ENCODE measurements at places on chromosomes 1 and 21.

GRCh38 chr1:37914719-37915475 is 32.0 kb downstream of the INPP5B start:
- no peak for DNase-seq

GRCh38 chr1:152817309-152817708 is 5.5 kb downstream of the LCE1B start:
- DNase-seq = no peak

DNA sequence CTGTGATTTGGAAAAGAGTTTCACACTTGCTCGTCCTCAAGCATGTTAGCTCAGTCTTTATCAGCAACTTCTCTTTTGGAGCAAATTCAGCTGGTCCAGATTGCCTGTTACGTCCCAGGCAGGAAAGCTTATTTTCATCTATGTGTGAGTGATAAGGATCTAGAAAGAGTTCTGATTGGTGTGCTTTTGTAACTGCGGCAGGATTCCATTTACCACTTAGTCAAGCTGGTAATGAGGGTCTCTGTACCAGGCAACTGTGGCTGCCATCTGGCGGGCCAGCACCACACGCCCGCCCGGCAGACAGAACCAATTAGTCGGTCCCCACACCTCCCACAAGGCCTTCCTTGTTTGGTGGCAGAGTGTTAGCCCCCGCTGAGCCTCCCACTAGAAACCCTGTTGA is 21.0 kb downstream of the C1orf87 start:
- DNase-seq = no peak

DNA sequence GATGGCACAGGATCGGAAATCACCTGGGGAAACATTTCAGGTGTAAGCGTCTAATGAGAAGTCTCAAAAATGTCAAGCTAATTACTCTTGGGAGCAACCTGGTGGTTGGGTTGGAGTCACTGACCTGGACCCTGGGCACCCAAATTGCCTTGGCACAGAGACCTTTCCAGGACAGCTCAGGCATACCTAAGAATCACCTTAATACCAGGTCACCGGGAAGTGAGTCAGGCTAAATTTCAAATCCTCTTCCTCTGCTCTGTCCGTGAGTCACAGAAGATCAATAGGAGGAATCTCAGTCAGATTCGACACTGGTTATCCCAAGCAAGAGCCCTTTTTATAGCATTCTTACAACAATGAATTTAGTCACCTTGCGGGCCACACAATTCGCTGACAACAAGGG is 179.6 kb upstream of the CAMK1G start:
- DNase-seq = no peak

- peak; percentile 97 for DNase-seq
These were observed 288.8 kb downstream of the DPYD start for GRCh38 chr1:97632075-97632474.

DNA sequence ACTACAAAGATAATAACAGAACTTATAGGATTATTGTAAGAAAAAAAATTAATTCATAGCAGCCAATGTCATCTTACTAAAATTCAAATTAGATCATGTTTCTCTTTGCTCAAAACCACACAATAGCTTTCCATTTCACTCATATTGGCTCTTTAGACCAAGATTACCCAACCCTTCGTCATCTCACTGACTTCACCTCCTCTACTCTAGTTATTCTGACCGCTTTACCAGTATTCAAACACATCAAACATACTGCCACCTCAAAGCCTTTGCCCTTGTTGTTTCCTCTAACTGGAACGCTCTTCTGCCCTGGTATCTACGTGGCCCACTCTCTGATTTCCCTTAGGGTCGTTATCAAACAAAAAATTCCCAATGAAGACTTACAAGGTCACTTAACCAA is 1.7 kb downstream of the ANGPTL3 start:
- no peak for DNase-seq

DNA sequence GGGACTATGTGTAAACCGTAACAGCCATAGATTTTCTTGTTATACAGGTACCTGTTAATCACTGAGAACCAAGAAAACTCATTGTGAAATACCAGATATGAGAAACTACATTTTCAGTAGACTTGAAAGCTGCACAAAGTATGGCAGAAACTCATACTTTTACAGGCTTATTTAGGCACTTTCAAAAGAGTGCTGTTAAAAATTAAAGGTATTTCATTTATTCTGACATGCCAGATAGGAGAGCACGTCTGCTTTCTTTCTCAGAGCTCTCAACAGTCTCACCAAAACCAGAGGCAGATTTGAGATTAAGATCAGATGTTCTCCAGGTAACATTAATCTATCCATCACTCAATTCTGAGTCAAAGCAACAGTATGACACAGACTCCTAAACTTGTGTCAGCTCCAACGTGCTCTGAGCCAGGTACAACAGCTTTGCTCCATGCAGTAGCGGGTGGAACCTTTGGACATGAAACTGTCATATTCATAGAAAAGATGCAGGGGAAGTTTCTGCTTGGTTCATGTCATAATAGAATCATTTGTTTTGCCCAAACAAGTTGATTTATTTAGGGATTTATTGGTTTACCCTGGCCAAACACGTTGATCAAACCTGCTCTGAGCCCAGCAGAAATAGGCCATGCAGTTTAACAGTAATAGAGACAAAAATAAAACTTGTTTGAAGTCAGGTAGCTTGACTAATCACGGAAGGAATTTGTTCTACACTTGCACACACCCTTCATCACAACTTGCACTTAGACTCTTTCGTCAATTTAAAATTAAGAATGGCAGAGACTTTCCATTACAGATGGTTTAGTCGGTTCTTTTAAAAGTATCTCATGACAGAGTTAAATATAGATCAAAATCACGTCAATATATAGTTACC is 20.8 kb upstream of the TSNAX start:
- DNase-seq = no peak

DNA sequence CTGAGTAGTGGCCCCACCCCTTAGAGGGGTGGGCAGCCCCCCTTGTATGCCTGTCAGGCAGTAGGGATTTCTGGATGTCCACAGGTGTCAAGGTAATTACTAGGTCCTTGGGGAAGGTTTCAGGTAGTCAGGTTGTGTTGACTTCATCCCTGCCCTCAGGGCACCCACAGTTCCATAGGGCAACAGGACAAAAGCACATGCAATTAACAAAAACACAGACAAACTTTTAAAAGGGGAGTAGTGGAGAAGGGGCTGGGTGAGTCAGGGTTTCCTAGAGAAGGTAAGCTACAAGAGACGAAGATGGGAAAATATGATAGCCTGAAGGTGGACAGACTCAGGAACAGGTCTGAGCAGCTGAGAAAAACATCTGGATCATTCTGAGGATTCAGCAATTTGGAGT is 14.1 kb downstream of the KRTCAP2 start:
- DNase-seq = no peak

DNA sequence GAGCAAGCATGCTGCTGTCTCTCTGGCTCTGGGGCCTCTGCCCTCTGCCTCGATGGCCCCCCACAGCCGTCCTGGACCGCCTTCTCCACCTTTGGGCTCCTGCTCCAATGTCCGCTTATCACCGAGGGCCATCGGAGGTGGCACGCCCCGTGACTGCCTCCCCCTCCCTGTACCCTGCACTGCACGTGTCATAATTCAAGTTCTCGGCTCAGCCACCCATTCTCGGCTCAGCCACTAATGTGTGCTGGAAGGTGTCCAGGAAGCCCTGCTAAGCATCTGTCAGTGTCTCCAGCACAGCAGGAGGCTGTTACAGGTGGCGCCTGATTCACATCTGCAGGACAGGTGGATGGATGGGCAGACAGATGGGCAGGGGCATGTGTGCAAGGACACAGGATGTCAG is 45.5 kb downstream of the TP73 start:
- DNase-seq = peak; percentile 99

DNA sequence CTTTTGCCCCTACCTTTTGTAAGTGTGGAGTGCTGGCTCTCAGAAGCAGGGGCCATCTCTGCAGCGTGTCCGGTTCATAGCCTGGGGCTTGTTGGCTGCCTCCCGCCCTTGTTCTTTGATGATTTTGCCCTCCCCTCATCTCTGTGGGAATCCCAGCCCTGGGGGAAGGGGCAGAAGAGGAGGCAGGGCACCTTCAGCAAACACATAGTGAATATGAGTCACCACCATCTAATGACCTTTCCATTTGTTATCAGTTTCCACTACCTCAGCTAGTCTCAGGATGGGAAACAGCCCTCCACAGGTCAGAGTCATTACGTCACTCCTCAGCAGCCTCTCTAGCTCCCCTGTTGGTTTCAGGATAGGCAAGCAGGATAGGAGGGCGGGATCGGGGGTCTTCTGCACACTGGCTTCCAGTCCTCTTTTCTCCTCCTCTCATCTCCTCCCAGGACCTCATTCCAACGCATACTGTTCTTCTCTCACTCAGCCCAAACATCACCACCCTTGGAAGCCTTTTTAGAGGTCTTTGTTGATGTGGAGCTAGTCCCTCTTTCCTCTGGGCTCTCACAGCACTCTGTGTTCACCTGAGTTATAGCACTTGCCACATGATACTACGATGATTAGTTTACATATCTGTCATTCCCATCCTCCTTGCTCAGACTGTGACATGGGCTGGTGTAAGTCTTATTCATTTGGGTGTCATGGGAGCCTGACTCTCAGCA is 15.8 kb downstream of the GADD45A start:
- no peak for DNase-seq

- DNase-seq = no peak
These were observed 244.8 kb upstream of the VAMP3 start for GRCh38 chr1:7526196-7526866.

GRCh38 chr1:43937179-43937865 is 3.7 kb downstream of the ARTN start:
- DNase-seq = no peak

DNA sequence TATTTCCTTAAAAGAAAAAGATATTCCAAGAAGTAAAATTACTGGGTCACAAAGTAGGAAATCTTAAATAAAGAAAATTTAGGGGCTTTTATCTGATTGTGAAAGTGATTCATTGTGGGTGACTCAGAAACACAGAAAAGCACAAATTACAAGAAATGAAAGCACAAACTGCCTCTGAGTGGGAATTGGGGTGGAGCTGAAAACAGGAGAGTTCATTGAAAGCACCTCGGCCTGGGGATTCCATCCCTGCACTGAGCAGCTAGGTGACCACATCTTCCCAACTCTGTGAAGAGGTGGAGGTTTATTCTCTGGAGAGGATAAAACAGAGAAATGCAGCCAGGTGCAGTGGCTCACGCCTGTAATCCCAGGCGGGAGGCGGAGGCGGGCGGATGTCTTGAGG is 7.4 kb downstream of the GJA4 start:
- no peak for DNase-seq

DNA sequence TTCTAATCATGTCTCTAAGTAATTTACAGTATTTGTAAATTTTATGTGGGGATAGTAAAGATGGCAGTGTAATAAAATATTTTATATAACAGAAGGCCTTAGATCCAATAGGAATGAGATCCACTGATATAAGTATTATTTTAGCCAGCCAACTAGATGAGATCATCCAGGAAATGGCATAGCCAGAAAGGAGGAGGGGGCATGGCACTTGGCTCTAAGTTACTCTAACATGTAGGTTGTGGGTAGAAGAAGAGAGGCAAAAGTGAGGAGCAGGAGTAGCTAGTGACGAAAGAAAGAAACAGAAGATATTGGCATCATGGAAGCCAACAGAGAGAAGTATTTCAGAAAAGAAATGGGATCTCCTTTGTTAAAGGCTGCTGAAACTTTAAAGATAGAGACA is 426.1 kb downstream of the PTPRC start:
- no peak for DNase-seq

- DNase-seq = no peak
These were observed 280.4 kb downstream of the CACNA1E start for GRCh38 chr1:181763736-181764135.

DNA sequence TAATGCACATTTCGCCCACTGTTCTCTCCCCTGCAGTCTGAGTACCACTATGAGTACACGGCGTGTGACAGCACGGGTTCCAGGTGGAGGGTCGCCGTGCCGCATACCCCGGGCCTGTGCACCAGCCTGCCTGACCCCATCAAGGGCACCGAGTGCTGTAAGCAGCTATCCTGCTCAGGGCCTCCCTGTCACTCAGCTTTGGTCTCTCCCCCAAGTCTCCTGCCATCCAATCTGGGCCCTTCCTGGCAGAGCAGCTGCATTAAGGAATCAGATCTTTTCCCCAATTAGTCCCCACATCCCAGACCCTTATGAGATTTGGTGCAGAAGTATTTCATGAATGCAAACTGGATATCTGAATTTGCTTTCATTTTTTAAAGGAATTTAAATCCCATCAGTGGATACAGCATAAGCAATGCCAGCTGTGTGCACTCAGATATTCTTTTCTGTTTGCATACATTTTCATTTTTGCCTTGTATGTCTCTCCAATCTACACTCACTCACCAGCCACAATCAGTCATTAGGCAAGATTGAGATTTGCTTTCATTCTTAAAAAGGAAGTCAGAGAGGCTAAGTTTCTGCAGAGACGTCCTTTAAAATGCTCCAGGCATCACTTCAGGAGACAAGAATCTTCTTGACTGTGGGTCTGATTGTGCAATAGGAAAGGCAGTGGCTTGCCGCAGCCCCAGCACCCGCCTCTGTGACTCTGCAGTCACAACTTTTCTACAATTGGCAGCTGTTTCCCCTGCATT is 48.1 kb downstream of the ELAPOR1 start:
- DNase-seq = no peak

- peak; percentile 21 for DNase-seq
These were observed 6.4 kb upstream of the GSTM4 start for GRCh38 chr1:109649491-109649914.

DNA sequence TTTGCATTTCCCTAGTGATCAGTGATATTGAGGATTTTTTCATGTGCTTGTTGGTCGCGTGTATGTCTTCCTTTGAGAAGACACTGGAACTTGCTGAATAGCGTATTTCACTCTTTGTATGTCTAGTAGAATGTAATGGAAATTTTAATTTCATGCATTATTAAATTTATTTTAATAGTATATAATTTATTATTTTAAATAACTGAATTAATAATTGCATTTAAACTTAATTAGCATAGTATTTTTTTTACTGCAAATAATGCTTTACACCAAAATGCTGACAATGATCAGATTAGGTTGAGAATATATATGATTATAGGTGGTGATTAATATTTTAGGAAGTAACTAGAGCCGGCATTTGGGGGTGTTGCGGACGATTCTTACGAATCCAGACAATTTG is 10.5 kb upstream of the MTARC1 start:
- no peak for DNase-seq

DNA sequence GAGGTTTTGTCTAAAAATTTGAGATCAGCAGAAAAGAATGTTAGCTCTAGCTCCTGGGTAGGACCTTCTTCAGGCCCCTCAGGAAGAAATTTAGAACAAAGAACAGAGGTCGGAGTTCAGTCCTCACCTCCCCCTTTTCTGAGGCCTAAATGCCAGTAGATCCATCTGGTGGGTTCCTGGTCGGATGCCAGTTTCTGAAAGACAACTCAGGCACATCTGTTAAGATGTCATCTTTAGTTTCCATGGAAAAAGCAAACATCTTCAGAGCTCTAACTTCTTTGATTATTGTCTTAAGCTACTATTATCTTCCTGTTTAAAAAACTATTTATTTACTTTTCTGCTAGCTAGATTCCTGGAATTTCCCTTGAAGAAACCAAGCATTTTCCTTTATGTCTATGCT is 37.1 kb upstream of the USP25 start:
- DNase-seq = no peak

GRCh38 chr1:239893127-239893731 is 198.5 kb upstream of the FMN2 start:
- no peak for DNase-seq

- DNase-seq = no peak
These were observed 15.5 kb upstream of the CELA3B start for GRCh38 chr1:21961337-21961736.

All from NCI-H1105 treated with DMSO at 0.1 percent for 48 hours (cell line).